ENCODE measurements at places on chromosomes 3 and 15. TPM values are rescaled to one million over a fixed set of nuclear protein-coding genes. Genes with fewer than 3 reads are reported as not detected.

Gene CRABP1
- 56.2 TPM for polyA plus RNA-seq

Gene PPM1L
- 6.9 TPM for polyA plus RNA-seq

Gene CCR5
- polyA plus RNA-seq, result 0.32 TPM

Gene LMAN1L
- not detected for polyA plus RNA-seq

Gene ZIC1
- 0.50 TPM for polyA plus RNA-seq

Gene TMCC1
- 25.3 TPM for polyA plus RNA-seq

Gene ROPN1B
- 1.1 TPM for polyA plus RNA-seq

Gene CTDSPL
- 114 TPM for polyA plus RNA-seq

Gene UACA
- 84.0 TPM for polyA plus RNA-seq

Gene RAP2B
- 6.3 TPM for polyA plus RNA-seq

GRCh38 chr3:67798412-67798811, 144.0 kb upstream of the SUCLG2 start:
- no peak for DNase-seq

DNA sequence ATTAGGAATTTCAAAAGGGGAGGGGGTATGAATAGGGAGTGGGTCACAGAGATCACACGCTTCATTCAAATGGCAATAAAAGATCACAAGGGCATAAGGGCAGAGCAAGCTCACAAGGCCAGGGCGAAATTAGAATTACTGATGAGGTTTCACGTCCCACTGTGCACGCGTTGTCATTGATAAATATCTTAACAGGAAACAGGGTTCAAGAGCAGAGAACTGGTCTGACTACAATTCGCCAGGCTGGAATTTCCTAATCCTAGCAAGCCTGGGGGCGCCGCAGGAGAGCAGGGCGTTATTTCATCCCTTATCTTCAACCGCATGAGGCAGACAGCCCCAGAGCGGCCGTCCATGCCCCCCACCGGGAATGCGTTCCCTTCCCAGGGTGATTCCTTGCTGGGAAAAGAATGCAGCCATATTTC, 18.1 kb upstream of the SMCO1 start:
- DNase-seq, result no peak

GRCh38 chr15:38991701-38992100, 427.1 kb upstream of the RASGRP1 start:
- DNase-seq, result no peak

- DNase-seq, result no peak
Measured at GRCh38 chr15:101820781-101821180, 8.8 kb downstream of the OR4F15 start.

DNA sequence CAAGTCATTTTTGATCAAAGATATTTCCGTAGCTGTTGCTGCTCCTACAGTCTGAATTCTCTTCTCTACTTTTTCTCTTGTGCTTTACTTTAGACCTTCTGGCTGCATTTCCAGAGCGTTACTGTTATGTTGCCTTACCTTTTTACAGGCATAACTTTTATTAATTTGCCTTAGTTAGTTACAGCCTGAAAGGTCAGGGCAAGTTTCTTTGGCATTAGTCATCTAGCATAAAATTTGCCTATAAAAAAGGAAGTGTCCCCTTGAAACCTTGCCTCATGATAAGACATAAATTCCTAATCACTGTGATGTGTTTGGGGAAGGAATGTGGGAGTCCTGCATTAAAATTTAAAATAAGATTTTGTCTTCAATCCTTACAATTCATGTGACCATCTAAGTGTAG, 618.5 kb downstream of the NR2F2 start:
- no peak for DNase-seq

DNA sequence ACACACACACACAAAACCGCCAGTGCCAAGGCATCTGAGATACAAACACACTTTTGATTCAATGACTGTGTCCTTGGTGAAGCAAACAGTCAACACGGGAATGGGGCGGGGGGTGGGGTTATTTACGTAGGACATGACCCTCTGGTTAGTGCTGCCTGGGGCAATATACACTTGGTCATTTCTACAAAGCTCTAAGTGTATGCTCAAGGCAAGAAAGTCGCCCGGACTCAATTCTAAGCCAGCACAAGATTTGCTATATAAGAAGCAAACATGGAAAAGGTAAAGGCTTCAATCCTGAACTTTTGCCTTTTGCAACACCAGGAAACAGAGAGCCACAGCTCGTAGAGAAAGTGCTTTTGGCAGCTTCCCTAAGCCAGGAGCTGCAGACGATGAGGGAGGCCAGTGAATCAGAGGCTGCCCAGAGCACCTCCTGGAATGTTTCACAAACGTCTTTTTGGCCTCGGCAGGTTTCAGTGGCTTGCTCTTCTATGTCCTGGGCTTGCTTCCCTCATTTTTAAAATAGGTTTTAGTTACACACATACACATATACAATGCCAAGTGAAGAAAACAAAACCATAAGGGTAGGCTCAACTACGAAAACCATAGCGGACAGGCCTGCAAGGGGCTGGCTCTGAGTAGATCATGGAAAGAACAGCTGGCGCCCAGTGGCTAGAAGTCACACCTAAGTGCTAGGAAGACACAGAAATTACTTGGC, 73.6 kb downstream of the TM4SF4 start:
- DNase-seq, result no peak

DNA sequence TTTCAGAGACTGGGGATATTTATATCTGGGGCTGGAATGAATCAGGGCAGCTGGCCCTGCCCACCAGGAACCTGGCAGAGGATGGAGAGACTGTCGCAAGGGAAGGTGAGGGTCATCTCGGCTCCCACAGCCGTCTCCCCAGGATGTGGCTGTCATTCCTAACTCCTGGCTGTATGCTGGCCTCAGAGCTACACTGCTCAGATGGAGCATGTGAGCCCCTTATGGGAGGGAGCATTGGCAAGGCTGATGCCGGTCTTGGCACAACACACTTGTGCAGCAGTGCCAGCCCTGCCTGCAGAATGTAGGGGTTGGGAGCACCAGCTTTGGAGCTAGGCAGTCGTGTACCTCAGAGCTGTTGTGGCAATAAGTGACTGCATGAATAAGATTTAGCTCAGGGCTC, 5.2 kb downstream of the RCCD1 start:
- DNase-seq, result no peak

GRCh38 chr3:45583021-45583851, 11.3 kb upstream of the LIMD1 start:
- DNase-seq, result no peak

DNA sequence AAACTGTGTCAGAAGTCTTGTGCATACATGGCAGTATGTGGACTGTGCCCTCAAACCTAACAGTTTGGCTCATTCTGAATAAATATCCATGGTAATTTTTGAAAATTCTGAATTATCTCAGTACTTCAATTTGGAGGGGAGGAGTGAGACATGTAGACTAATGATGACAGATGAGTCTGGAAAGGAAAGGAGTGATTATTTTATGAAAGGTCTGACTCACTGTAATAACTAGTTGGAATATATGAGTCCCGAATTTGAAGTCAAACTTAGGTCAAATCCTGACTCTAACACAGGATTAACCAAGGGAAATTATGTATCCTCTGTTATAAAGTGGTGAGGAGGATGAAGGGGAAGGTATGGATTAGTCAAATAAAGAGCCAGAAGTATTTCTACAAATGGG, 38.6 kb downstream of the SUCNR1 start:
- DNase-seq, result no peak

DNA sequence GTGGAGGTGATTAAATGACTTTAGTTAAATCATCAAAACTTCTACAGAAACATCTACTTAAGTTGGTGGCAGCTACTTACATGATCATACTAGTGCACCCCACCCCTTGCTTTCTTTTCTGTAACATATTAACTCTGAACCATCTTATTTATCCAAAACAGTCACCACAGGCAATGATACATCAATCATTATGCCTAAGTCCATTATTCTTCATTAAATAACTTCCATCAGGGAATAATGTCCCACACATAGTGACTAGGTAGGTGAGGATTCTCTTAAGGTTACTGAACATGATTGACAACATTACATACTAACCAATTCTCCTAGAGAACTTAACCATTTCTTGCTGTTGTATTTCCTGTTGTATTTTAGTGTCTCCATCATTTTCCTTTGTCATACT, 210.2 kb downstream of the NR1D2 start:
- no peak for DNase-seq

DNA sequence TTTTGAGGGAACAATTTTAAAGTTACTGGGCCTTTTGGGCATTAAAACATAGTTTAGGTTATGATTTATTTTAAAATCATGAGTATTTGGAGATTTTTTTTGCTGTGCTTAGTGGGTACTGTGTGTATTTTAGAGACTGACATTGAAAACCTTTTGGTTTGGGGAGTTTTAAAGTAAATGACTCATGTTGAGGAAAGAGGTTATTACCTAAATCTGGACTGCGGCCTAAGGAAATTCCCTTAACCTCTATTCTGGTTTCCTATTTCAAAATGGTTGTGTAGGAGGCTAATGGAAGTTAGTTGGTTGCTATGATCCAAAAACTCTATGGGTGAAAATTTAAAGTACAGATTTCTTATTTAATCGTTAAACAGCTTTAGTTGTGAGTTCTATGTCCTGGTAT, 57.3 kb upstream of the DPH6 start:
- no peak for DNase-seq

DNA sequence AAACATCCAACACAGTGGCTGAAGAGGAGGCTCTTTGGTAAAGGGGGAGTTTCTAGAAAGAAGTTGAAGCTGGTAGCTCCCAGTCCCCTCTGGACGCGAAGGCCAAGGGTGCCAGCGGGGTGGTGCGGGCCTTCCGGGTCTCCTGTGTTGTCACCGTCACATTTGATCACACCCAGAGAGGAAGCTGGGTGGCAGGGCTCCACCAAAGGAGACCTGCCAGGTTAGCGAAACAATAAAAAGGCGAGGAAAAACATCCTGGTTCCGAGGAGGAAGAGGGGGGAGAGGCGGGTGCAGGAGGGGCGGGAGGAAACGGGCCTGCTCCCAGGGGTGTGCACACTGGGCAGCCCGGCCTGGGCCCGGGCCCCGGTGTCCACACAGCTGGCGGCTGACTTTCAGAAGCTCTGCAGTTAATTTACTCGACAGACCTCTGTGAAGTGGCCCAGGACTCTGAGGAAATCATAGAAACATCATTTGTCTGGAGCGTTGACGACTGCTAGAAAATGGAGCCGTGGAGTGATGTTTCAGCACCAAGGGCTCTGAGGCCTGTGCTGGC, 12.1 kb downstream of the HEG1 start:
- no peak for DNase-seq

DNA sequence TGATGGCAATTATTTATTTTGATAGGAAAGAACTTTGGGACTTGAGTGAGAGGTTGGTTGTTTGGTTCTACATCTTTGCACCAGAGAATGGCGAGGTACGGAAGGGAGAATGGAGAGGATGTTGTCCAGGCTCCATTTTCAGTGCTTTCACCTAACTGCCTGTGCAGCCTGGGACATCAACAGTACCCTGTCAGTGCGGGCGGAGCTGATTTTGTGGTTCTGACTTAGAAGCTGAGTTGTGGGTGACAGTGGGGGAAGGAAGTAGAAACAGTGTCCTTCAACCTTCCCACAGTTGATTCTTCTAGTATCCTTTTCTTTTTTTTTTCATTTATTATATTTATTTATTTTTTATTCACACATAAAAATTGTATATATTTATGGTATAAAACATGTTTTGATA, 95.3 kb downstream of the TIGIT start:
- DNase-seq, result no peak

DNA sequence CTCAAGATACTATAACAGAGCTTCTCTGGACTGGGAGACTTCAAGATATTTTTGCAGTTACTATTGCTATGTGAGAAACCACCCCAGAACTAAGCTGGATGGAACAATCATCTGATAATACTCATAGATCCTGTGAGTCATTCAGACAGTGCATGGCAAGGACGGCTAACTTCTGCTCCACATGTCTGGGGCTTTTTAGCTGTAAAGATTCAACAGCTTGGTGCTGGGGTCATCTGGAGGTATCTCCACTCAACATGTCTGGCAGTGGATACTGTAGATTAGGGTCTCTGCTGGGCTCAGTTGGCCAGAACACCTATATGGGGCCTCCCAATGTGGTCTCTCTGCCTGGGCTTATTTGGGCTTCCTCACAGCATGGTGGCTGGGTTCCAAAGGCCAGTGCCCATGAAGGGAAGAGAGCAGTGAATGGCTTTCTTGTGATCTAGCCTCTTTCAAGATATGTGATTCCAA, 117.3 kb upstream of the SLC7A14 start:
- DNase-seq, result no peak

- no peak for DNase-seq
Measured at GRCh38 chr3:192914848-192915247, 2.8 kb downstream of the MB21D2 start.

GRCh38 chr3:170941551-170941950, 33.1 kb upstream of the EIF5A2 start:
- no peak for DNase-seq

DNA sequence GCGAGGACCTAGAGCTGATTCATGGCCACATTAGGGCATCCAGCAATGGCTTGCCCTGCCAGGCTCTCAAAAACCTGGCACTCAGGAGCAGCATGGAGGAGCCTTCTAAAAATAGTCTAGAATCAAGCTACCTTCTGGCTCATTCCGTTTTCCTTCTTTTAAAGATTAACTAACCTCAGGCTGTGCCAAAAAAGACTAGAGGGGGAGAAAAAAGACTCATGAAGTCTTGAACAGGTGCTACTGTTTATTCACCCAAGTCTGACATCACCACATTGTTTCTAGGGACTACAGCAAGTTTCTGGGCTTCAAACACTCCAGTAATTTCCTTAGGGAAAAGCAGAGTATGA, 125.8 kb downstream of the TNIK start:
- DNase-seq, result no peak

DNA sequence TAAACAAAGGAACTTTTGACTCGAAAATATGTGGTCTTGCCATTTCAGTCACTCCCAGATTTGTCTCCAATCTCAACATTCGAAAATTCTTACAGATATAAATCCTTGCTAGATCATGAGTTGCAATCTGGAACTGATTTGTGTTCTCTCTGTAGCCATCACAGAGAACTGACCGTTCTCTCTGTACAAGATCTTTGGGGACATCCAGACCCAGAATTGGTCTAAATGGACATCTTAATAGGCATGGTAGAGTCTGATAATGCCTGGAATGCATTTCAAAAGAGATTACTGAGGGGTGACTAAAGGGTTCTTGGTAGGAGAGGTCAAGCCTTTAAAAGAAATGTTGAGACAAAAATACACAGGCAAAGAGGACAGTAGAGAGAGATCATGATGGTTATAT, 7.2 kb upstream of the MEF2A start:
- DNase-seq, result no peak

DNA sequence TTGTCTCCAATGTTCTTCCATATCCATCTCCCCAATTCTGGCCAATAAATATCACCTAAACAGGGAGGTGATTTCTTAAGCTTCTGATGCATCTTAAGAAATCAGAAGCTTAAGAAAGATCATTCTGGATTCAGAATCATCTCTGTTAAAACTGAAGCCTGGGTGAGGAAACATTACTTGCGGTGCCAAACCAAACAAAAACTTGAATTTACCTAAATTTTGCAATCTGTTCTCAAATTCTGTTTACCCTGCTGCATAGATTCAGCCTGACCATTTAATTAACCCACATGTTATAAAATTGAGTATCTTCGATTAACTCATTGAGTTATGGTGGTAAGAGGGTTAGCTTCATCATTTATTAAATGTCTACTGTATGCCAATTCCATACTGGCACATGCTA, 204.4 kb upstream of the ZNF385D start:
- DNase-seq, result no peak

GRCh38 chr3:67518236-67518635, 136.2 kb downstream of the SUCLG2 start:
- DNase-seq, result no peak

All from renal cortex interstitium (tissue), 15 donors.